ENCODE measurements at places on chromosomes 16 and 17.
A peak's percentile ranks its signal among the peaks of the same experiment; 100 is the strongest.

DNA sequence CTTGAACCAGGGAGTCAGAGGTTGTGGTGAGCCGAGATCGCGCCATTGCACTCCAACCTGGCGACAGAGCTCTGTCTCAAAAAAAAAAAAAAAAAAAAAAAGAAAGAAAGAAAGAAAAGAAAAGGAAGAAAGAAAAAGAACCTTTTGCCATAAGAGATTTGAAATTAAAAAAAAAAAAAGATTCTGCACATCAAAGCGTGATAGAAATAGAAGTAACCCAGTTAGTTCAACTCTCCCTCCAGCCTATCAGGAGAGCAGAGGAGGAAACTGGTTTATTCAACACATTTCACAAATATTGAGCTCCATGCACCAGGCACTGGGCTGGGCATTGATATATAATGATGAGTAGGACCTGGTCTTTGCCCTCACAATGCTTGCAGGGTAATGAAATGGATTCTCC is 2.4 kb upstream of the SOCS3 start:
- DNase-seq = no peak

DNA sequence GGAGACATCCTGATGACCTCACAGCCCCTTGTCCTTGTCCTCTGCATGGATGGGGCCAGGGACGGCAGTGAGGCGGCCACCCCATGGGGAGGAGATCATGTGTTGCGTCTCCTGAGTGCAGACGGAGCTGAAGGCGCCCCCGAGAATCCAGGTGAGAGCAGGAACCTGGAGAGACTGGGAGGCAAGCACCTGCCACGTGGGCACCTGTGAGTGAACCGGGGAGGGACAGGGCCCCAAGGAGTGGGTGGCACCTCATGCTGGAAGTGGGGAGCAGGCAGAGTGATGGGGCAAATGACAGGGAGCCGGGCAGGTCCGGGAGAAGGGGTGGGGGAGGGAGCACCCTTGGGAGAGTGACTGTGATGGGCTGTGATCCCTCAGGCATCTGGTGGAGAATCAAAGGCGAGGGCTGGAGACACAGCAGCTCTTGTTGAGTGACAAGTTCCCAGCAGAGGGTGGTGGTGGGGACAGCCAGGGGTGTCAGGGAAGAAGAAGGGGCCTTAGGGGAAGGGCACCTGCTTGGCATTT is 174.3 kb upstream of the CHMP6 start:
- no peak for DNase-seq

DNA sequence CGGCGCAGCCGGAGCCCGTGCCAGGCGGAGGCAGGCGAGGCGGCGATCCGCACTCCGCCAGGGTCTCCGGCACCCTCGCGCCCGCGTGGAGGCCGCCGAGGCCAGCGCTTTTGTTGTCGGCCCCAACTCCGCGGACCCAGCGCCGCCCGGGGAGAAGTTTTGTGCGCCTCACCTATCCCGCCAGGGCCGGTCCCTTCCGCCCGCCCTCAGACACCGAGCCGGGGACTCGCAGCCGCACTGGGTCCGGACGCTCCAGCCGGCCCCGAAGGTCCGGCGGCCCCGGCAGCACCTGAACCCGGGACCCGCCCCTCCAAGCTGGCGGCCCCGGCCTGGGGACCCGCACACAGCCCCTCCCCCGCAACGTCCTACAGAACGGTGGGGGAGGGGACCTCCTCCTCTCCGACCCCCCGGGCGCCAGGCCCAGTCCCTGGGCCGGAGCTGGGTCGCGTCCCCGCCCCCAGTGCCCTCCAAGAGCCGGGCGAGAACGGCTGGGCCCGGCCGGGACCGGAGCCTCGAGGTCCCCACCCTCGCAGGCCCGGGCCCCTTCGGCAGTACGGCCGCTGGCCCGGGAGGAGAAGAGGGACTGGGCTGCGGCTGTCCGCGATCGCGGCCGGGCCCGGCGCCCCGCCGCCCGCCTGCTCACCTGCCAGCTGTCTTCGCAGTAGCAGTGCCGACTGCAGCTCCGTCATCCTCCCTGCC is 698 bp downstream of the UBE2G1 start:
- peak; percentile 22 for DNase-seq

GRCh38 chr16:78648517-78648916 is 549.1 kb downstream of the WWOX start:
- peak; percentile 50 for DNase-seq

- DNase-seq = peak; percentile 94
Measured at GRCh38 chr17:73304971-73305812, 6.6 kb downstream of the CDC42EP4 start.

DNA sequence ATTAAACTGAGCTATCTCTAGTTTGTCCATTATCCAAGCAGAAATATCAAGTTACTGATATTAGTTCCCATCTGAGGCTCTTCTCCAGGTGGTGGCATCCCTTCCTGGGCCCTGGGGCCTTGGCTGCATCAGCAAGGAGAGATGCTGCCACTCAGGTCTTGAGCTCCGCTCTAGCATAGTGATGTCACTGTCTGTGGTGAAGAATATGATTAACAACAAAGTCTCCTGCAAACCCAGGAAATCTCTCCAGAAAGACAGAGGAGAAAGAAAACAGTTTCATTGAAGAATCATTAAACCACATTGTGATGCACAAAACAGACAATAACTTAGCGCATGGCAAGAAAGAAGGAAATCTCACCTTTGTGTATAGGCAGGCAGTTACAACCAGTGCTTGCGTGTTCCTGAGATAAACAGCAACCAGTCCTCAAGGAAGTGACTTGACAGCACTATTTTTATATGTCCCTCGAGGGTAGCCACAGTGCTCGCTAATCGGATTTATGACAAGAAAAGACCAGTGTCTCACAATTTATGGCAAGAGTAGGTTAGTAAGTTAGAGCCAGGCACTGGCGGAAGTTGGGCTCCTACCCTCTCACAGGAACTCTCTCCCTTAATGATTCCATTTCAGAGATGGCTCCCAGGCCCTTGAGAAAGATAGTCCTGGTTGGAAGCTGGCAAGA is 151.1 kb downstream of the AHSP start:
- no peak for DNase-seq

- DNase-seq = no peak
Measured at GRCh38 chr17:3655766-3656165, 12.6 kb downstream of the TAX1BP3 start.

DNA sequence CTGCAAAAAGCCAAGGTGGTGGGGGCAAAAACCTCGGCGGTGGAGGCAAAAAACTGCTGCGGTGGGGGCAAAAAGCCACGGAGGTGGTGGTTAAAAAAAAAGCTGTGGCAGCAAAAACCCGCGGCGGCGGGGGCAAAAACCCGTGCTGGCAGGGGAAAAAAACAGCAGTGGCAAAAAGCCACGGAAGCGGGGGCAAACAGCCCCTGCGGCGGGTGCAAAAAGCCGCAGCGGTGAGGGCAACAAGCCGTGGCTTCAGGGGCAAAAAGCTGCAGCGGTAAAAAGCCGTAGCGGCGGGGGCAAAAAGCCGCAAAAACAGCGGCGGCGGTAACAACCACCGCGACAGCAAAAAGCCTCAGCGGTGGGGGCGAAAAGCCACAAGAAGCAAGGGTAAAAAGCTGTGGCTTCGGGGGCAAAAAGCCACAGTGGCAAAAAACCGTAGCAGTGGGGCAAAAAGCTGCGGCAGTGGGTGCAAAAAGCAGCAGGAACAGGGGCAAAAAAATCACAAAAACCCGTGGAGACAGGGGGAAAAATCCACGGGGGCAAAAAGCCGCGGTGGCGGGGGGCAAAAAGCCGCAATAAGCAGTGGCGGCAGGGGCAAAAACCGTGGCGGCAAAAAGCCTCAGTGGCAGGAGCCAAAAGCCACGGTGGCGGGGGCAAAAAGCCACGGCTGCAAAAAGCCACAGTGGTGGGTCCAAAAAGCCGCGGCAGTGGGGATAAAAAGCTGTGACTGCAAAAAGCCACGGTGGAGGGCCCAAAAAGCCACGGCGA is 193.7 kb downstream of the SHCBP1 start:
- DNase-seq = no peak

- DNase-seq = peak; percentile 73
Measured at GRCh38 chr17:45385331-45385997, 47.2 kb downstream of the ARHGAP27 start.

DNA sequence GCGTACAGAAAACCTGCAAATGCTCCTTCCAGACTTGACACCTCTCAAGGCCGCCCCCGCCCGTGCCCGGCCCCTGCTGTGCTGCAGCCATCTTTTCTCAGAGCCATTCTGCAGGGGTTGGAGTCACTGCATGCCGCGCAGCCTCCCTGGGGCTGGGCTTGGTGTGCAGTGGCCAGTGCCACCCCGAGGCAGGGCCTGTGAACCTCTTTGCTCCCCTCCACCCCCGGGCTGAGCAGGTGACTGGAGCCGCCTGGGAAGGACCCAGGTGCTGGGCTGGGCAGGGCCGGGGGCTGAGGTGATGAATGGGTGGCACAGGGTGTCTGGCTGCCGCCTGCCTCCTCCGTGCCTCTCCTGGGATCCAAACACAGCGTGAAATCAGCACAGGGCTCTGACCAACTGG is 20.3 kb downstream of the MRM3 start:
- DNase-seq = no peak

GRCh38 chr17:63600569-63601438 is at the start of gene TACO1:
TSS of gene TACO1 (plus strand) at chr17:63600895. CDS start at chr17:63601084, 189 bp downstream.
- DNase-seq = peak; percentile 84
